ENCODE measurements at places on chromosomes 11 and 22.

DNA sequence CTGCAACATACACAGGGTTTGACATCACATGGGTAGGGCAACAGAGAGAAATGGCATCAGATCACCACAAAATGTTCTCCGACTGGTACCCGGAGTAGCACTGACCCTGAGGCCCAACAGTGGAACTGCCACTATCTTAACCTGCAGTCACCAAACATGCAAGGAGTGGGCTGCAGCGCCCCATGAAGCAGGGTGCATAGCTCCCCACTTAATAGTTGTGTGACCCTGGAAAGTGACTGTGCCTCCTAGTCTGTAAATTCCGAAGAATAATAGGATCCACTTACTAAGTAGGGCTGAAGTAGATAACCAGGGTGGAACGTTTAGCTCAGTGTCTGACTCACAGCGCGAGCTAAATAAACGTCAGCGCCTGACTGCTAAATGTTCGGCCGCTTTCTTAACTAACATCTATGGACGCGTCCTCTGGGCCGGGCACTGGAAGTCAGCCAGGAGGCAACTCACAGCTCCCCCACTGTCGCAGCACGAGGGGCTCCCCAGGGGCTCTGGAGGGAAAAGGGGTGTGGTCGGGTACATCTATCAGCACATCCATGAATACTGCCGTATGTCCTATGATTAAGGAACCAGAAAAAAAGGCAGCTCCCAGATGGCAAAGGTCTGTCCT, 777 bp downstream of the LTO1 start:
- no peak for DNase-seq

GRCh38 chr11:95230810-95231126, 234 bp downstream of the SESN3 start:
- DNase-seq: no peak

DNA sequence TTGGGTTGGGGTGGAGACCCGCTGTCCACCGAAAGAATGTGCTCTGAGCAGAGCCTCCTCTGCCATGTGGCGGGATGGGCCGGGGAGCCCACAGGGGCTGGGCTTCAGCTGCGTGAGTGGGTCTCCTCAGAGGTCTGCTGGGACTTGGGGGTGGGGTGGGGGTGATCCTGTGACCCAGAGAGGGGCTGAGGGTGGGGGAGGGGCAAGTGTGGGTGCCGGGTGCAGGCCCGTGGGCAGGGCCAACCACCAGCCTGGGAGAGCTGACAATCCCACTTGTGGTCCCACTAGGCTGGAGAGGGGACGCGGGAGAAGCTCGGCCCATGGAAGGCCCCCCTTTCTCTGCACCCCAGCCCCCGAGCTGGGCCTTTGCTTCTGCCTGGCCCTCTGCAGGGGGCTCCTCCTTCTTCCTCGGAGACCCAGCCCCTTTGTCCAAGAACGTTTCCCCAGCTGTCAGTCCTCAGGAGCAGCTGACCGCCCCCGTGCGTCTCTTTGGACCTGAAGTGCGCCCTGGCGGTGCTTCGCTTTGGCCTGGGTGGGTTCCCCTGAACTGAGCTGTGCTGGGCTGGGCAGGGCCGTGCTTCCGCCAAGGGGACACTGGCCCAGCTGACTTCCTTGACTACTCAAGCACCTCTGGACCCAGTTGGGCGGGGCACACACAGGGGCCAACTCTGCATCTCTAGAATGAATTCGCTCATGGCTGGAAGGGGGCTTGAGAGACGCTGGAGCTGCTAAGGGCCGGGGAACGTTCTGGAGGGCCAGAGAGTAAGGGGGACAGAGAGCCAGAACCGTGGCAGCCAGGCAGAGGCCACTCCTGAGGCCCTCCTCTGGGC, 30.2 kb downstream of the OSBPL5 start:
- no peak for DNase-seq

DNA sequence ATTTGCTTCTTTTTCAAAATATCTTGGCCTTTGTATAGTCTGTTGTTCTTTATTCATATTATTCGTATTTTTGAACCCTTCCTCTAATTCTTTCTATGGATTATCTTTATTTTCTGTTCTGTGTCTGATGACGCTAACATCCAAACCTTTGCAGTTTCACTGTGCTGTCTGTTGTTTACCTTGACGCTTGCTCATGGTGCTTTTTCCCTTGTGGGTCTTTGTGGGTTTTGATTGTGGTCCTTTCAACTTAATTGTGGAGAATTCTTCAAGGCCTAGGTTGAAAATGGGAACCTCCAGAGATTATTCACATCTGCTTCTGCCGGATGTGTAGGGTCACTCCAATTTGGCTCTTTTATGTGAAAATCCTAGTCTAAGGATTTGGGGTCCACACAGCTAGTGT, 34.6 kb downstream of the PARVG start:
- DNase-seq: no peak

- DNase-seq: no peak
Observed at GRCh38 chr22:36493690-36494110, 12.3 kb upstream of the TXN2 start.

DNA sequence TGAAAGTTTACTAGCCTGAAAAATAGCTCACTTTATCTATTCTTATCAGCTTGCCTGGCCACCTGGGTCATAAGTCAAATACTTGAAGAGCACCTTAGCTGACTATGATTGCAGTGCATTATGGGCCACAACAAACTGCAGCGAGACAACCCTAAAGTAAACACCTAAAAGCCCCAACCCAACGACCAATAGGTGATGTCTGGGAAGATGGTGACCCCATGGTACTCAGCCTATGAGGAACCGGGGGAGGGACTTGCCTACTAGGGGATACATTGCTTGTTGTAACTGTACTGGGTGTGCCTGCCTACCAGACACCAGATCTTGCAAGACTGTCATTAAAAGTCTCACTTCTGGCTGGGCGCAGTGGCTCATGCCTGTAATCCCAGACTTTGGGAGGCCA, 35.6 kb upstream of the APOBEC3A start:
- DNase-seq: no peak

- no peak for DNase-seq
Observed at GRCh38 chr11:108596701-108597100, 3.1 kb upstream of the EXPH5 start.

GRCh38 chr11:120121336-120121735, 16.6 kb downstream of the TRIM29 start:
- no peak for DNase-seq

DNA sequence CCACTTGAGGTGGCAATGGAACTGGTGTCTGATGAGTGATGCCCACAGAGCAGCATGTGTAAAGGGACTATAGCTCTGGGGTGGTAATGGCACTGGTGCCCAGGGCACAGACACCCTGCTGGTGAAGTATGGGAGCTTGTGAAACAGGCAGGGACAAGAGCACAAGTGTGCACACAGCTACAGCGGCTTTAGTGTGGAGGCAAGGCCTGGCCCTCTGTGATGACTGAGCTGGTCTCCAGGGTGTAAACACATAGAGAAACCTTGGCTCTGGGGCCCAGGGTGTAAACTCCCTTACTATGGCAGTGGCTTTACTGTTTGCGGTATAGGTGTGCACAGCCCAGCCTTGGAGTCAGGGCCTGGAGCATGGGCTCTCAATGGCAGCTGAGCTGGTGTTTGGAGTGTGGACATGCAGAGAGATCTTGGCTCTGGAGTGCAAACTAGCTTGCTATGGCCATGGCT, 46.3 kb downstream of the BIRC2 start:
- DNase-seq: peak; percentile 15

DNA sequence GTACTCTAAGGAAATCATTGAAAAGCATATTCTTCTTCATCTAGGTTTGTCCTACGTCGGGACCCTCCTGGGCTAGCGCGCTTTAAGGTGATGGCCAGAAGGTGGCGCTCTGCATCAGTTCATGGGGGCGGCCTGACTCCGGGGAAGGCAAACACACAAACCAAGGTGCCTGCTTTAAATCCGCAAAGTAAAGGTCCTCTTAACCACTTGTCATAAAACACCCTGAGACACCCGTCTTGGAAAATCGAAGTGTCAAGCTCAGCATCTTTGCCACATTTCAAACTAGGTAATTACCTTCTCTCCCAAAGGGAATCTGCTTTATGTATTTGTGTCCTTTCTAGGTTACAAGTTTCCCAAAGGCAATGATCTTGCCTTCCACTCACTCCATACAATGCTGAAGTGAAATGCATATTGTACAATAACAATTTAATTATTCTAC, 33.9 kb downstream of the LMO2 start:
- DNase-seq: peak; percentile 77

DNA sequence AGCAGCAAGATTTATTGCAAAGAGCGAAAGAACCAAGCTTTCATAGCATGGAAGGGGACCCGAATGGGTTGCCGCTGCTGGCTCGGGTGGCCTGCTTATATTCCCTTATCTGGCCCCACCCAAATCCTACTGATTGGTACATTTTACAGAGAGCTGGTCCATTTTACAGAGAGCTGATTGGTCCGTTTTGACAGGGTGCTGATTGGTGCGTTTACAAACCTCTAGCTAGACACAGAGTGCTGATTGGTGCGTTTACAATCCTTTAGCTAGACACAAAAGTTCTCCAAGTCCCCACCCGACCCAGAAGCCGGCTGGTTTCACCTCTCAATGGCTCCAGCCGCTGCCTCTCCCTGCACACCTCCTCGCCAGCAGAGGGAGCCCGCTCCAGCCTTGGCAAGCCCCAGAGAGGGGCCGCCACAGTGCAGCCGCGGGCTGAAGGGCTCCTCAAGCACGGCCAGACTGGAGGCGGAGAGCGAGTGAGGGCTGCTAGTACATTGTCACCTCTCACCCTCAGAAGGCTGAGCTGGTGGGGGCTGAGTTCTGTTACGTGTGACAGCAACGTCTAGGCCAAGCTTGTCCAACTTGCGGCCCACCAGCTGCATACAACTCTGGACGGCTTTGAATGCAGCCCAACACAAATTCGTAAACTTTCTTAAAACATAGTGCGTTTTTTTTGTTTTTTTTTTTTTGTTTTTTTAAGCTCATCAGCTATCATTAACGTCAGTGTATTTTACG, 8.7 kb downstream of the PTH start:
- DNase-seq: peak; percentile 80

GRCh38 chr22:49811020-49811791, 16.5 kb downstream of the BRD1 start:
- no peak for DNase-seq

GRCh38 chr11:124763156-124763947, 1.3 kb upstream of the ESAM start:
- DNase-seq: peak; percentile 91

GRCh38 chr22:46515208-46516111, 22.0 kb downstream of the CELSR1 start:
- DNase-seq: no peak

- no peak for DNase-seq
Observed at GRCh38 chr22:45280587-45280980, 4.2 kb upstream of the UPK3A start.

GRCh38 chr22:31329453-31330215, 16.5 kb downstream of the PATZ1 start:
- DNase-seq: no peak

DNA sequence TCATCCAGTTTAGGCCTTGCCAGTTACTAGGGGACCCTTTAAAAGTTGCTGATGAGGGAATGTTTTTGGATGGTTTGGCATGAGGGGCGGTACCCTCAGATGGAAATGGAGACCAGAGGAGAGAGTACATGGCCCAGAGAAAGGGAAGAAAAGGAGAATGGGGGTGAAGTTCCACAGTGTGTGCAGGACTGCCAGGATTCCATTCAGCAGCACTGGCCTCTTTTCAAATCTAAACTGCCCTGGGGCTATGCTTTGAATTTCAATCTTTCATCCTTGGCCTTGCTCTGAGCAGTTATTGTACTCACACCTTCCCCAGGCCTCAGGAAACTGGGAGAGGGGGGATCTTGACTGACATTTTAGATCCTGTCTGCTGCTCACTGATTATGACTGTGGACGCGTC, 3.0 kb downstream of the SLC3A2 start:
- DNase-seq: no peak

- DNase-seq: no peak
Observed at GRCh38 chr11:66910669-66911068, 47.5 kb downstream of the PC start.

GRCh38 chr11:16292167-16292859, 64.0 kb downstream of the SOX6 start:
- DNase-seq: no peak

GRCh38 chr11:105953886-105954285, 68.2 kb downstream of the MSANTD4 start:
- no peak for DNase-seq

DNA sequence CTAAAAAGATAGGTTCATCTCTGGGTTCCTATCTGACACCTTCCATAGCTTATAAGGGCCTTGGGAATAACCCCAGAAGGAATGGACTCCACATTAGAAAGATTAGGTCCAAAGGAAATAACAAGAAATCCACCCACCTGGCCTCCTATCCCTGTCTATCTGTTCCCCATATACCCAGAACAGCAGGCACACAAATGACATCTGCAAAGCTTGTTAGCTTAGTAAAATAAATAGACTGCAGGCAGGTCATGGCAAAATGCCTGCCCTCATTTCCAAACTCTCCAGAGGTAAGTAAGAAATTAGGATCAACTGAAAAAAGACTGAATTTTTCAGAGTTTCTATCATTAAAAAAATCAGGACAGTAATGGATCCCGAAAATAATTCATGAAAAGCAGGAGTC, 489.5 kb downstream of the DLG2 start:
- DNase-seq: no peak

DNA sequence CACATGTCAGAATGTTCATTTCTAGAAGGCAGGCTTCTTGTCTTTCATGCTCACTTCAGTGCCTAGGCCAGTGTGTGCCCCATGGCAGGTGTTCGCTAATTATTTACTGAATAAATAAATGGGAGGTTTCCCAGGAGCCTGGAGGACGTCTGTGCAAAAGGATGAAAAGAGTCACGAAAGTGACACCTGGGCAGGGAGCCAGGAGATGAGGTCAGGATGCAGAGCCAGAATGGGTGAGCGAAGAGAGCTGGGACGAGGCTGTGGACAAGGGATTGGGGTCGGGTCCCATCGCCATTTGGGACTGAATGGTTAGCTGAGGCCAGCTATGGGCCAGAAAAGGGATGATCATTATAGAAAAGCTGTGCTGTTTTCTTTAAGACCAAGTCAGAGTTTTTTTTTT, 560.4 kb downstream of the TBC1D22A start:
- DNase-seq: no peak

- no peak for DNase-seq
Observed at GRCh38 chr11:94835594-94835927, 67.4 kb downstream of the AMOTL1 start.

DNA sequence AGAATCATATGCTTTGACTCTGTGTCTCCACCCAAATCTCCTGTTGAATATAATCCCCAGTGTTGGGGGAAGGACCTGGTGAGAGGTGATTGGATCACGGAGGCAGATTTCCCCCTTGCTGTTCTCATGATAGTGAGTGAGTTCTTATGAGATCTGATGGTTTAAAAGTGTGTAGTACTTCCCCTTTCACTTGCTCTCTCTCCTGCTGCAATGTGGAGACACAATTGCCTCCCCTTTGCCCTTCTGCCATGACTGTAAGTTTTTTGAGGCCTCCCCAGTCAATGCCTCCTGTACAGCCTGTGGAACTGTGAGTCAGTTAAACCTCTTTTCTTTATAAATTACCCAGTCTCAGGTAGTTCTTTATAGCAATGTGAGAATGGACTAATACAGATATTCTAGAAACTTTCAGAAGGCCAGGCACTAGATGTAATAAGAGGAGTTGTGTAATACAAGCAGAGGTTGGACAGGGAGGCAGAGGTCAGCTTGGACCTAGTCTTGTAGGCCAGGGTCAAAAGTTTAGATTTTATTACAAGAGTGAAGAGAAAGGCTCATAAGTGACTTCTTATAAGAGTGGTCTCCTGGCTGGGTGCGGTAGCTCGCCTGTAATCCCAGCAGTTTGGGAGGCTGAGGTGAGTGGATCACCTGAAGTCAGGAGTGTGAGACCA, 9.3 kb upstream of the SERPING1 start:
- DNase-seq: no peak

Data from CD4-positive, alpha-beta T cell treated with Interleukin-6 for 4 hours (primary cell).